ENCODE measurements at places on chromosomes 4 and X. TPM values are rescaled to one million over a fixed set of nuclear protein-coding genes. Genes with fewer than 3 reads are reported as not detected.
A peak's percentile ranks its signal among the peaks of the same experiment; 100 is the strongest.

GRCh38 chrX:68828740-68829581, at the start of gene EFNB1:
TSS of gene EFNB1 (plus strand) at chrX:68829021. CDS start at chrX:68829777, 756 bp downstream.
- H3K27me3 ChIP-seq, result no peaks in the 10 kb centered on the region
- H3K27ac ChIP-seq, result peak within 1 kb of the TSS; percentile 56
- H3K36me3 ChIP-seq, result no peaks in the 10 kb centered on the region
- H3K4me3 ChIP-seq, result peak within 1 kb of the TSS; percentile 77

- no peaks in the 10 kb centered on the region for H3K36me3 ChIP-seq
- no peaks in the 10 kb centered on the region for H3K27me3 ChIP-seq
- H3K4me3 ChIP-seq, result no peak overlapping the region
- H3K27ac ChIP-seq, result no peak overlapping the region
These were observed 306.4 kb downstream of the CXXC4 start for GRCh38 chr4:104188301-104188700.

DNA sequence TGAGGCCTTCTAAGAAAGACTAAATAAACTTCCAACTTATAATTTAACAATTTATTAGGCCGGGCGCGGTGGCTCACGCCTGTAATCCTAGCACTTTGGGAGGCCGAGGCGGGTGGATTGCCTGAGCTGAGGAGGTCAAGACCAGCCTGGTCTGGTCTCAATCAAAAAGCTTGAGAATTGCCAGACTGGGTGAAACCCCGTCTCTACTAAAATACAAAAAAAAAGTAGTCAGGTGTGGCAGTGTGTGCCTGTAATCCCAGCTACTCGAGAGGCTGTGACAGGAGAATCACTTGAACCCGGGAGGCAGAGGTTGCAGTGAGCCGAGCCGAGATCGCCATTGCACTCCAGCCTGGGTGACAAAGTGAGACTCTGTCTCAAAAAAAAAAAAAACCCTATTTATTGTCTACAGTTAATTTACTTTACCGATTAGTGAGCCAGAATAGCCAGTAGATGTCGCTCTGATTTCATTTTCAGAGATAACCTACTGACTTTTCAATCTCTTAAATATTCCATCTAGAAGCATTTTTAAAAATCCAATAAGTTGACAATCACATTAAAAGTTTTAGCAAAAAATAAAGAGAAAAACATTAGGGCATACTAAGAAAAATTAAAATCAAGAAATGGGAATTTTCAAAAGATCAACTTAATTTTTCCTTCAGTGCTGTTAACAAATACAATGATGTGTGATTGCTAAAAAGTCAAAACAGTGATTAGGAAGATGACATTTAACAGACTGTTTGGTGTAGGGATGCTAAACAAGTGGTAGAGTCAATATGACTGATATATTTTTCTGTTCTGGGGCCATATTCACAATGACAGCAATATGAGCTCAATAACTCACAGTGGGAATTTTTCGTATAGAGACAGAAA, 4.3 kb upstream of the SHROOM3 start:
- H3K27ac ChIP-seq, result no peak overlapping the region
- H3K4me1 ChIP-seq, result no peaks in the 10 kb centered on the region
- peaks cover 17% of the 10 kb centered on the region for H3K27me3 ChIP-seq
- H3K4me3 ChIP-seq, result no peak overlapping the region
- DNase-seq, result no peak

- peaks cover 12% of the 10 kb centered on the region for H3K4me1 ChIP-seq
- H3K36me3 ChIP-seq, result peaks cover 2% of the 10 kb centered on the region
- H3K27me3 ChIP-seq, result no peaks in the 10 kb centered on the region
These were observed 37.9 kb upstream of the PGK1 start for GRCh38 chrX:78066110-78066509.

GRCh38 chr4:110287130-110287529, 88.7 kb upstream of the ELOVL6 start:
- H3K4me3 ChIP-seq, result no peak overlapping the region
- H3K36me3 ChIP-seq, result no peaks in the 10 kb centered on the region
- H3K4me1 ChIP-seq, result peaks cover 12% of the 10 kb centered on the region
- peaks cover 24% of the 10 kb centered on the region for H3K27me3 ChIP-seq

GRCh38 chrX:110951472-110952269, 144.3 kb upstream of the PAK3 start:
- no peak overlapping the region for H3K4me3 ChIP-seq
- H3K36me3 ChIP-seq, result no peaks in the 10 kb centered on the region
- no peak for DNase-seq
- H3K4me1 ChIP-seq, result no peaks in the 10 kb centered on the region

DNA sequence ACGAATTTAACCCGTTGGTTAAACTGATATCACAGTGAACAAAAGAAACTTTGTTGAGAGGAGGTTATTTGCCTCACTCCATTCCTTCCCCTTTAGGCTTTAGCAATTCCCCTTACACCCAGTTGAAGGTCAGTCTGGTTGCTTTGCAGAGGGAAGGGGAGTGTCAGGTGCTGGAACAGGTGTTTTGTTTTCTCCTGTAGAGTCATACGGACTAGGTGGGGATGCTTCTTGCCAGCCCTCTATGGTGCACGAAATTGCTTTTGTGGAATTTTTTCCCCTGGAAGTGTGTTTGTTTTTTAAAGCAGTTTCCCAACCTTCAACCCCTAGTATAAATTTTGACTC, 33.1 kb downstream of the DLG3 start:
- H3K36me3 ChIP-seq, result peaks cover 3% of the 10 kb centered on the region
- no peak overlapping the region for H3K27ac ChIP-seq
- no peak overlapping the region for H3K4me3 ChIP-seq

DNA sequence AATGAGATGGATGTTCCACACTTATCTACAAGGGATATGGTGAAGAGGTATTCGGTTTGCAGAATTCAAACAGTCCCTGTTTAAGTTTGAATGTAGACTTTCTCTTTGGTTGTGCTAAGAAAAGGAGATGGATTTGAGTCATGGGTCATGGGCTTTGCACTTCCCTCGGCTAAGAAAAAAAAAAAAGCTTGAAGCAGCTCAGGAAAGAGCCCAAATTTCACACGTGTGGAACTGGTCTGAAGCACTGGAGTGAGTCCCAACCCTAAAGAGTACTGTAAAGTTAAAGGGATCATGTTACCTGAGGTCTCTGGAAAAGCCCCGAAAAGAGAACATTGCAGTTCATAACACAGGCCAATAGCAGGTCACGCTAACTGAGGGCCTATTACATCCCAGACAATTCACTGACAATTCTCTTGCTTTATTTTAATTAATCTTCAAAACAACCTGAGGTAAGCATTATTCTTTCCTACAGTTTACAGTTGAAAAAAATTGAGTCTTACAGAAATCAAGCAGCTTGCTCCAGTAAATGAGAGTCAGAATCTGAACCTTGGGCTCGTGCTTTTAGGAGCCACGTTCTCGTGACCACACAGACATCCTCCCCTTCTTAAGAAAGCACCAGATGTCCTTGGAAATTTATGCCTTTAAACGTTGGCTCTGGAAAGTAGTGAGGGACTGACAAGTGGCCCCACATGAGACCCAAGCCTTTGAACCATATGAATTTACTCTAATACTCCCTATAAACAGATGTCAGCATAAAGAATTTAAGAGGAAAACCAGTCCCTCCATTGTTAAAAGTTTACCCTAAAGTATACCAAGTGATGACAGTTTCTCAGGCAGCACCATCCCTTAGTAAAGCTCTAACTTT, 89.3 kb downstream of the MAD2L1 start:
- H3K27me3 ChIP-seq, result peaks cover 13% of the 10 kb centered on the region
- DNase-seq, result no peak

DNA sequence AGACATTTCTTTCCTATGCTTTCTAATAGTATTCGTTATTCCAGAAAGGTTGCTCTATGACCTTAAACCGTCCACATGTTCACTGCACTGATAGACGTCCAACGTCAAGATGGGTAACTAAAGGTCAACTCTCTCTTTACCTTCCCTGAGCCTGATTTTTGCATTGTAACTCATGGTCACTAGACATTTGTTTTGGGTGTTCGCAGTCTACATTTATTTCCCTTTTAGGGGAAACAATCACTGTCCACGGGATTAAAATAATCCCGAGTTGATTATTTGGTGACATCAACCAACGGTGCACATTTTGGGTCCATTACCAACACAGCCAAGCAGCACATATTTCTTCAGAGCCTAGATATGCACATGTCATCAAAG, 540 bp upstream of the HADH start:
- peak overlapping the region; percentile 95 for H3K27ac ChIP-seq
- H3K4me3 ChIP-seq, result peak overlapping the region; percentile 98
- H3K36me3 ChIP-seq, result peaks cover 16% of the 10 kb centered on the region
- H3K27me3 ChIP-seq, result no peaks in the 10 kb centered on the region

DNA sequence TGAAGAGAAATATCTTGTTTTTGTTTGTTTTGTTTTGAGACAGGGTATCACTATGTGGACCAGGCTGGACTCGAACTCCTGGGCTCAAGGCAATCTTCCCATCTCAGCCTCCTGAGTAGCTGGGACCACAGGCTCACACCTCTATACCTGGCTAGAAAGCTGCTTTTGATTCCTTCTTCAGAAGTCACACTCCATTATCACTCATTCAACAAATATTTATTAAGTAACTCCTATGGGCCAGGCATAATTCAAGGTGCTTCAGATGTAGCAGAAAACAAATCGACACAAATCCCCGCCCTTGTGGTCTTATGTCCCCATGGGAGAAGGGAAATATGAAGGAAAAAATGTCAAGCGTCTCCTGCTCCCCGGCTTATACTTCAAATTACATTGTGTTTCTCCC, 72.6 kb upstream of the DHX15 start:
- no peak for DNase-seq
- H3K4me1 ChIP-seq, result no peaks in the 10 kb centered on the region
- no peak overlapping the region for H3K27ac ChIP-seq
- no peaks in the 10 kb centered on the region for H3K36me3 ChIP-seq
- H3K4me3 ChIP-seq, result no peak overlapping the region

DNA sequence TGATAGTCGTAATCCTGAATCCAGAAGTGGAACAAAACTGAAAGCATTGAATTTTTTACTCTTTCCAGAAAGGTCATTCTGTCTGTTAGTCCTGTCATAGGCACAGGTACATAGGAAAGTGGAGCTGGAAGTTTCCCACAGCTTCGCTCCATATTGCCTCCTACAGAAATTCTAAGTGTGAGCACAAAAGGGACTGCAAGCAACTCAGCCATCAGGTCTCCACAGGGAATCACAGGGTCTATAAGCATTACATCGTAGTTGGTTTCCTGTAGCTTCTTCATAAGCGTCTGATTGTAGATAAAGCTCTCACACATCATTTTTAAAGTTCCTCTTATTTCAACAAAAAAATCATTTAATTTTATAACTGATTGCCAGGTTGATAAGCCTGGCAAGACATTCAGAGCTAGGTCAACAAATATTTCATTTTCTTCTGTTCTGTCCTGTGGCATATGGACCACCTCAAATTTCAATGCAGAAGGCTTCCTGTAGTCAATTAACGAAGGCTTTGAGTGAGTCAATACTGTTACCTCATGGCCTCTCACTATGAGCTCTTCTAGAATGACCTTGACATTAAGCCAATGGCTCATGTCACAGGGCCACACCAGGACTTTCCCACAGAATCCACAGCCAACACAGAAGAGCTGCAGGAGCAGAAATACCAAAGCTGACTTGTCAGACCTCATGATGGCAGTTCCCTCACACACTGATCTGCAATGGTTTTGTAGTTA, at the start of gene UGT2A3:
TSS of gene UGT2A3 (minus strand) at position 727 of the 728 bp plus-strand sequence. CDS start at position 683, 44 bp downstream.
- no peaks in the 10 kb centered on the region for H3K36me3 ChIP-seq
- no peak for DNase-seq
- H3K27ac ChIP-seq, result no peak within 1 kb of the TSS
- no peaks in the 10 kb centered on the region for H3K27me3 ChIP-seq
- no peaks in the 10 kb centered on the region for H3K4me1 ChIP-seq
- no peak within 1 kb of the TSS for H3K4me3 ChIP-seq

DNA sequence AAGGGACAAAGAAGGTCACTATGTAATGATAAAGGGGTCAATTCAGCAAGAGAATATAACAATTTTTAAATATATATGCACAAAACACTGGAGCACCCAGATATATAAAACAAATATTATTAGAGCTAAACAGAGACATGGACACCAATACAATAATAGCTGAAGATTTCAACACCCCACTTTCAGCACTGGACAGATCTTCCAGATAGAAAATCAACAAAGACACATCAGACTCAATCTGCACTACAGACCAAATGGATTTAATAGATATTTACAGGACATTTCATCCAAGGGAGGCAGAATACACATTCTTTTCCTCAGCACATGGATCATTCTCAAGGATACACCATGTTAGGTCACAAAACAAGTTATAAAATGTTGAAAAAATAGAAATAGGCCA, 111.4 kb downstream of the SOX3 start:
- no peak overlapping the region for H3K27ac ChIP-seq
- no peak for DNase-seq
- no peak overlapping the region for H3K4me3 ChIP-seq
- H3K36me3 ChIP-seq, result no peaks in the 10 kb centered on the region
- H3K4me1 ChIP-seq, result no peaks in the 10 kb centered on the region

DNA sequence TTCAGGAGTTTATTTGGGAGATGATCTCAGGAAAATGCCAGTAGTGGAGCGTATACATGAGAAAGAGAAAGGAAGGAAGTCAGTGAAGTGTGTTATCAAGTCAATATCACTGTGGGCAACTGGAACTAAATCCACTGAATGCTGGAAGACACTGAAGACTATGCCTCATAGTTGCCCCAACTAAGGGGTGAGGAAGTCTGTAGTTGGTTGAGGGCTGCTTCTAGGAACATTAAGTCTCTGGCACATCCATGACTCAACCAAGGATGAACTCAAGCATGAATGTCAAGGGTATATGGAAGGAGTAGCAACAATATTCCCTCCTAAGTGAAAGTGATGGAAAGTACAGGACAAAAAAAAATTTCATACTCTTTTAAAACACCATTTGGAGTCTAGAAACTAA, 167.9 kb downstream of the MAGEB17 start:
- peaks cover 10% of the 10 kb centered on the region for H3K4me1 ChIP-seq
- H3K27me3 ChIP-seq, result no peaks in the 10 kb centered on the region
- H3K36me3 ChIP-seq, result no peaks in the 10 kb centered on the region
- no peak overlapping the region for H3K4me3 ChIP-seq
- DNase-seq, result no peak
- H3K27ac ChIP-seq, result peak overlapping the region; percentile 38

- no peak overlapping the region for H3K27ac ChIP-seq
- H3K4me3 ChIP-seq, result no peak overlapping the region
- H3K27me3 ChIP-seq, result peaks cover 3% of the 10 kb centered on the region
- H3K36me3 ChIP-seq, result no peaks in the 10 kb centered on the region
- H3K4me1 ChIP-seq, result no peaks in the 10 kb centered on the region
- no peak for DNase-seq
These were observed 157.1 kb downstream of the CDS1 start for GRCh38 chr4:84740057-84740456.

DNA sequence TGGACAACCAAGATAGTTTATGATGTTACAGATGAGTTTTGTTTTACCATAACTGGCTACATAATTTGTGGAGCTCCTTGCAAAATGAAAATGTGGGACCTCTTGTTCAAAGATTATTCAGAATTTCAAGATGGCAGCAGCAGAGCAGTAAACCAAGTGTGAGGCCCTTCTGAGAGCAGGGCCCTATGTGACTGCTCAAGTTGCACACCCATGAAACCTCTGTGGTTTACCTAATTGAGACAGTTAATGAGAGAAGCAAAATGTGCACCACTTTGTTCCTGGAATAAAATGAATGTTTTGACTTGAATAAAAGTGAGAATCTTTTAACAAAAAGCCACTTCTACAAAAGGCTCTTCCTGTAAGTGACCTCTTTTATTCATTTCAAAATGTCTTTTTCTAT, 519.2 kb downstream of the RPA4 start:
- H3K4me3 ChIP-seq, result no peak overlapping the region
- H3K27me3 ChIP-seq, result no peaks in the 10 kb centered on the region
- H3K4me1 ChIP-seq, result peaks cover 21% of the 10 kb centered on the region
- H3K36me3 ChIP-seq, result peaks cover 3% of the 10 kb centered on the region

RTL3 gene
- not detected for total RNA-seq

EGF gene
- total RNA-seq, result not detected

TBX22 gene
- not detected for total RNA-seq

ZNF732 gene
- 0.10 TPM for total RNA-seq

XPNPEP2 gene
- 0.32 TPM for total RNA-seq

NLGN3 gene
- total RNA-seq, result 0.58 TPM

PDLIM3 gene
- total RNA-seq, result not detected

PPP3CA gene
- total RNA-seq, result 14.5 TPM

MED12 gene
- 43.4 TPM for total RNA-seq

CYLC1 gene
- not detected for total RNA-seq

EDA gene
- total RNA-seq, result 1.4 TPM
